ENCODE measurements at places on chromosomes 5 and 9.

- DNase-seq = no peak
Measured at GRCh38 chr5:72621576-72621975, 114.4 kb upstream of the ZNF366 start.

- DNase-seq = no peak
Measured at GRCh38 chr9:8863069-8863468, 1063.5 kb upstream of the DMAC1 start.

- no peak for DNase-seq
Measured at GRCh38 chr9:8265281-8265680, 465.7 kb upstream of the DMAC1 start.

GRCh38 chr5:127411381-127411780 is 106.1 kb upstream of the PRRC1 start:
- no peak for DNase-seq

DNA sequence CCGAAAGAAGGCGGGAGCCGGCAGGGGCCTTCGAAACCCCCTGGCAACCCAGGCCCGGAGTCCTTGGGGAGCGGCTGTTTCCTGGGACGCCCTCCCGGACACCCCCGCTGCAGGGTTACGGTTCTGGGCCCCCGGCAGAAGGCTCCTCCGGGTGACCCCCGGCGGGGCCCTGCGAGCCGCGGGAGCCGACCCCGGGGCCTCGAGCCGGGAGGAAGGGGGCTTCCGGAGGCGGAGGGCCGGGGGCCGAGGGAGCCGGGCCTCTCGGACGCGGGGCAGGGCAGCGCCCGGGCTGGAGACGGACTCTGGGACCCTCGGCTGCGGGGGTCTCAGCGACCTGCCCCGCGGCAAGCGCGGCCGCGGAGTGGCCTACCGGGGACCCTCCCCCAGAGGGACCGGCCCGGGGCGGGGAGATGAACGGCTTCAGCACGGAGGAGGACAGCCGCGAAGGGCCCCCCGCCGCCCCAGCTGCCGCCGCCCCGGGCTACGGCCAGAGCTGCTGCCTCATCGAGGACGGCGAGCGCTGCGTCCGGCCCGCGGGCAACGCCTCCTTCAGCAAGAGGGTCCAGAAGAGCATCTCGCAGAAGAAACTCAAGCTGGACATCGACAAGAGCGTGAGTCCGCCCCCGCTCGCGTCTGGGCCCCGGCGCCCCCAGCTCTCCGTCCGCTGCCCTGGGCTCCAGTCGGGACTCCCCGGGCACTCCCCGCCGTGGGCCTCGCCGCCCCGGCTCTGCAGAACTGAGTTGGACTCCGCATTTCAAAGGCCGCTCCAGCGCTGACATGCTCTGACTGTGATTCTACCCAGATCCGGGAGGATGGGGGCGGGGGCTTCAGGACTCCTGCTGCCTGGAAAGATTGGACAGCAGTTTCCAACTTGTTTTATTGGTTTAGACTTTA is 645 bp downstream of the SAP30L start:
- DNase-seq = peak; percentile 30

- DNase-seq = no peak
Measured at GRCh38 chr5:61245486-61245885, 83.2 kb upstream of the SMIM15 start.

GRCh38 chr5:134143431-134143830 is 28.9 kb downstream of the TCF7 start:
- DNase-seq = no peak

DNA sequence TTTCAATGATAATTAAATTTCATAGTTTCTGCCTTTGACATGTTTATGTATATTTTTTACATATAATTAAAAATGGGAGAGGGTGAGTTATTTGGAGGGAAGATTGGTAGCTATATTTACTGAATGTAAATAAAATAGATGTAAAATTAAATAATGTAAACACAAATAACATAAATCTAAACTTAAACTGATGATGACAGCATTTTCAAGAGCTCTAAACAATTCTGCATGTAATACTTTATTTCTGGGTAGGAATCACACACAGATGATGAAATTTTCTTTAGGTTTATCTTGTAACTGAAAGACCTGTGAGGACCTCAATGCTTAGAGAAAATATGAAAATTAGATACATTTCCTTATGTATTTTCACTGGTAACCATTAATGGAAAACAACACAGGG is 42.2 kb upstream of the RIOK2 start:
- no peak for DNase-seq

DNA sequence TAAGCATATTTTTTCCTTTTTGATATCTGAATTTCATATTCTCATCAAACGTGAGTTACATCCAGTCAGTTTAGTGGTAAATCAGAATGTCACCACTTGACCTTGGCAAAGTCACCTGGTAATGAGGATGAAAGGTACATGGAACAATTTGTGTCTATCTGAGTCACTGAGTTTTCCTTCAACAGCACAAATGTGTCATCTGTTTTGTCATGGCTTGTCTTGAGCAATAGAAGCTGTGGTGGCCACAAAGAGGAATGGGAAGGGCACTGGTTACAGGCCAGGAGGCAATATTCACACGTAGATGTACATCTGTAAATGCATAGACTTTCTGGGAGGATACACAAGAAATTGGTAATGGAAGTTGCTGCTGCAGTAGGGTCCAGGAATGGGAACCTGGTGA is 8.4 kb upstream of the ZNF474 start:
- no peak for DNase-seq

DNA sequence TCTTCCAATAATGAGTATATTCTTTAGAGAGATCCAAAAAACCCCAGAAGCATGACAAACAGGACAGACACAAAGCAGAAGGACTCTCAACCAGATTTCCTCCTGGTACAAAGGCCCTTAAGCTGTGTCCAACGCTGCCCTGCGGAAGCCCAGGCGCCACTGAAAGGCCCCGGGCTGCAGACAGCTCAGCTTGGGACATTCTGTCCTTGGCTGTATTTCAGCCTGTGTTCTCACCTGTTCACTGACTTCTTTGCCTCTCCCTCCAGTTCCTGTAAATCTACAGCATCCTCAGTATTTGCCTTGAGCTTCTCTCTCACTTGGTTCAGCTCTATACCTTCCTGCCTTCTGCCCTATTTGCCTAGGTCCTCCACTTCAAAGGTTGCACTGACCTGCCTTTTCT is 96.5 kb downstream of the SH3TC2 start:
- no peak for DNase-seq

- no peak for DNase-seq
Measured at GRCh38 chr9:125995706-125996105, 248.5 kb downstream of the PBX3 start.

DNA sequence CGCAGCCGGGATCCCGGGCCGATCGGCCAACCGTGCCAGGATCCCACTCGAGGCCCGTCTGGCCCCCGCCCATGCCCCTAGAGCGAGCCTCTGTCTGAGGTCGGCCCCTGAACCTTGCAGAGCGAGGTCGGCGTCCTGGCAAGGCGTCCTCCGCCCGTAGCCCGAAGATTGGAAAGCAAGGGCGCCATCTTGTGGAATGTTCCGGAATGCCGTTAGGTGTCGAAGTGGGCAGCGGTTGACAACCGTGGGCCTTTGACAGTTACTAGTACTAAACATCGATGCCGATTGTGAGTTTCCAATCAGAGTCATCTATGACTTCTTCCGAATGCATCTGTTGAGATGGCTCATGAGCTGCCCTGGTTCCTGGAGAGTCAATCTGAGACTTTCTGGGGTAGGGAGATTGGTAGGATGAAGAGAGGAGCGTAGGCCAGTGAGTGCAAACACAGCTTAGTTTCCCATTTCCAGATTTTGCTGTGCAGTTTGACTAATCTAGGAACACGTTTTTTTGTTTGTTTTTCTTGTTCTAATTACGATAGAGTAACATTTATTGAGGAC is 923 bp upstream of the PLK2 start:
- peak; percentile 68 for DNase-seq

GRCh38 chr5:422323-423232 is 20.4 kb upstream of the EXOC3 start:
- DNase-seq = no peak

- DNase-seq = peak; percentile 28
Measured at GRCh38 chr9:130042406-130042884, 544 bp downstream of the FNBP1 start.

DNA sequence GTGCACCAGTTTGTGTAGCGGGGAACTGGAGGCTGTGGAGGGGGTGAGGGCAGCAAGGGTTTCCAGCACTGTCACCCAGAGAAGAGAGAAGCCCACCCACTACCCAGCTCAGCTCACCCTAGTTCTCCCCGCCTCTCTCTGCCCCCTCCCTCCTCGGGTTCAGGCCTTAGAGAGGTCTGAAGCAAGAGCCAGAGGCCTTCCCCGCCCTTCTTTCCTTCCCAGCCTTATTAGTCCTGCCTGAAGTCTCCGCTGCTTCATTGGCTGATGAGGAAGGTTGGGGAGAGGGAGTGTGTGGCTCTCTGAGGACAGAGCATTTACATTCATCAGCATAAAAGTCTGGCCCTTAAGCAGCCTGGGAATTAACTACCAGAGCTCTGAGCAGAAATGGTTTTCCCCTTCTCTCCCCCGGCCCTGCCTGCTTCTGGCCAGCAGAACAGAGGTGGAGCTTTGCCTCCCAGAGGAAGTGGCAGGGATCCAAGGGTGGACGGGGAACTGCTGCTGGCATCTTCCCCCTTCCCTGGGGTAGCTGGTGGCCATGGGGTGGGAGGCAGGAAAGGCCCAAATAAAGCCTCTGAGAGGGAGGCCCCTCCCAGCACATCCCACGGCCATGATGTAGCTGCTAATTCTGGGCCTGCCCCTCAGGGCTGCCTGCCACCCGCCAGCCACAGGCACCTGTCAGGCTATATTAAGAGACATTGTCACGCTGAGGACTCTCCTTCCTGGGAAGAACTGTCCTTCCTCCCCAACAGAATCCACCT is 4.1 kb downstream of the DNAJB5 start:
- DNase-seq = no peak

DNA sequence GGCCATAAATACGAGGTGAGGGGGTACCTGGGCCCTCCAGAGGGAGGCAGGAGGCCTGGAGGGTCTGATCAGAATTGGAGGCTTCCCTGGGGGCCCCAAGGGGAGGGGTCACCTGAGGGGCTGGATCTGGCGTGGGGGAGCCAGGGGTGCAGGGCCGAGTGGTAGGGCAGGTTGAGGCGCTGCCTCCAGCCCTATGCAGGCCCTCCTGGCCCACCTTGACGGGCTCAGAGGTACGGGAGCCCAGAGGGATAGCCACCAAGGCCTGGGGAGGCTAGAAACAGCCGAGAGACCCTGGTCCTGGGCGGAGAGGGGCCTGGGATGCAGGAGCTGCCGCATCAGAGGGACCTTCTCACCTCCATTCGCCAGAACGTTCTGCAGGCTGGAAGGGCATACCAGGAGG is 24.3 kb downstream of the LHX3 start:
- DNase-seq = no peak

DNA sequence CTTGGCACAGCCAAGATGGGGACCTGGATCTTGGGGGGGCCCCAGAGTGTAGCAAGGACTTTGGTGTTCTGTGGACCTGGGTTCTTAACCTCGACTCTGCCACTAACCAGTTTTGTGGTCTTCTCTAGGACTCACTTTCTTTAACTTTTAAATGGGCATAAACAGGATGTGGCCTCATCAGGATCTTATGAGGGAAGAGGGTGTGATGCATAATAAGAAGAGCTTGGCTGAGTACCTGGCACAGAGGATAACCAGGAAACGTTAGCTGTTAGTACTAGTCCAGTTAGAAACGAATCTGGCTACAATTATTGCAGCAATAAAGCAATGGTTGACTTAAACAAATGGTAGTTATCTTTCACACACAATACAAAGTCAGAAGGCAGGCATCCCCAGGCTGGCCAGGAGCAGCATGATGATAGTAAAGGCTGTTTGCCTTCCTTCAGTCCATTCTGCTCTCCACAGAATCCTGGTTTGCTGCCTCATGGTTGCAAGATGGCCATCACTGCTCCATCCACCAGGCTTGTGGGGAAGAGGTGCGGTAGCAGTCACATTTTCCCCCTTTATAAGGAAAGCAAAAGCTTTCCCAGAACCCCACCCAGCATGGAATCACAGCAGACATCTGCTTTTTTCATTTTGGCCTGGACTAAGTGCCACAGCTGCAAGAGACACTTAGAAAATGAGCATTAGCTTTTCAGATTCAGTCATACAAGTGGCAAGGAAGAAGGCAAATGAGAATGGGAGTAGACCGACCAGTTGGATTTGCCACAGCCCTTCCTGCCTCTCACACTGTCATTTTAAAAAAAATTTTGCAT is 225.0 kb downstream of the AOPEP start:
- no peak for DNase-seq

DNA sequence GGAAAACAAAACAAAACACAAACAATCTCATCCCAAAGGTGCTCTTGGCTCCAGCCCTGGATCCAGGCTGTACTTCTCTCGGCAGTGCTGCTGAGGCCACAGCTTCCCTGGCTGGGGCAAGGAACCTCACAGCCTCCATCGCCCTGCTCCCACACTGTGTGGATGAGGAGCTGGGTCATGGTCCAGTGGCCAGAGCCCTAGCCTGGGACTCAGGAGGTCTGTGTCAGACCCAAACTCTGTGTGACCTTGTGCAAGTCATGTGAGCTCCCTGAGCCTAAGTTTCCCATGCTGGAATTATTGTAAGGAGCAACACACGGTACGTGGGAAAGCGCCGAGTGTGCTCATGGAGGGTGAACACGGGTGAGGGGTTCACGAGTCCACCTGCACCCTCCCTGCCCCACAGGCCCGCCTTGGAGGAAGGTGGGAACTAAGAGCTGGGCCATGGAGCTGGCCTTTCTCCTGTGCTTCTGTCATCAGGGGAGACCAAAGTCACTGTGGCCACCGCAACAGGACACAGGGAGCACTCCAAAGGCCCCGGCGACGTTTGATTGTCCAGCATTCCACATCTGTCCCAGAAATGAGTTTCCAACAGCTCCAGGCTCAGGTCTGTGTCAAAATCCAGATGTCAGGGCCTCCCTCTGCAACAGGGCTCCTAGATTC is 26.2 kb upstream of the SMU1 start:
- no peak for DNase-seq

GRCh38 chr5:68648944-68649857 is 433.6 kb downstream of the PIK3R1 start:
- DNase-seq = no peak

DNA sequence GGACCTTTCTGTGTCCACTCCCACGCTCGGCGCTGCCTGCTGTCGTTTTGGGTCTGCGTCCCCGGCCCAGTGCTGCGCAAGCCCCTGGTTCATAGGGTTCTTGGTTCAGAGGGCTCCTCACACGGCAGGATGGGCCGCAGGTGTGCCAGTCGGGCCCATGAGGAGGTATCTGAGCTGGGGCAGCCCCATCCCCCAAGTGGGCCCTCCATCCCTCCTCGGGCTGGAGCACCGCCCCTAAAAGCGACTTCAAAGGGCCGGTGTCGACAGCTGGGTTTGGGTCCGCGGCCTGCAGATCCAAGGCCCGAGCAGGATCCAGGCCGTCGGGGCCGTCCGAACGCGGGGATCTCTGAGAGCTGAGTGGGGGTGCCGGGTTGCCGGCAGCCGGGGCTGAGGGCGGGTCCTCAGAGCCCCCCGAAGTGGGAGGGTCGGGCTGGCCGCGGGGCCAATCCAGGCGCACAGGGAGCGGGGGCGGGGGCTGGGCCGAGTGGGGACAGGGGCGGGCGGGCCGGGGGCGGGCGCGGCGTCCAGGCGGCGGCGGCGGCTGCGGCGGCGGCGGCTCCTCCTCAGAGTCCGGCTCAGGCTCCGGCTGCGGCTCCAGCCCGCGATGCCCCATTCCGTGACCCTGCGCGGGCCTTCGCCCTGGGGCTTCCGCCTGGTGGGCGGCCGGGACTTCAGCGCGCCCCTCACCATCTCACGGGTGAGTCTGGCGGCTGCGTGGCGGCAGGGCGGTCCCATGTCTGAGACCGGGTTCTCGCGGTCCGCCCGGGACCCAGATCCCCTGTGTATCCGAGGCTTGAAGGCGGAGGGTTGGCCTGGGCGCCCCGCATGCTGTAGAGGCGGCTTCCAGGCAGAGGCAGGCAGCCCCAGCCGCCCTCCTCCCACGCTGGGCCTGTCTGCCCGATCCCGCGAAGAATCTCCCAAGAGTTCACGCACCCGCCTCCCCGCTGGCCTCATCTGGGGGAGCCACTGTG is at the start of gene PDLIM4:
Gene PDLIM4 (plus strand): TSS at position 566 of the 971 bp plus-strand sequence. CDS start 39 bp downstream, at position 605.
- DNase-seq = no peak
